ENCODE measurements at places on chromosomes 5 and 9.

DNA sequence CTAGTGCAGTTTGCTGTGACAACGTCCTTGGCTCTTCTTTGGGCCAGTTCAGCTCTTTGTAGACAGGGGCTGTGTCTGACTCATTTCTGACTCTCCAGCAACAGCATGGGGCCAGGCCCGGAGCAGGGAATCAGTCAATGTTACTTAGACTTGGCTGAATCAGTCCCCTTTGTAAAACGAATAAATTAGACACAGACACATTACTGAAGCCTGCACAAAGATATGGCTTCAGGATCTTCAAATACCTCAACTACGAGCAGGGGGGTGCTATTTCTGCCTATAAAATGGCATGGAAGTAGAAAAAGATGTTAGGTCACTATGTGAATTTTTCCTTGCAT is 204.7 kb downstream of the TTLL11 start:
- DNase-seq: no peak

DNA sequence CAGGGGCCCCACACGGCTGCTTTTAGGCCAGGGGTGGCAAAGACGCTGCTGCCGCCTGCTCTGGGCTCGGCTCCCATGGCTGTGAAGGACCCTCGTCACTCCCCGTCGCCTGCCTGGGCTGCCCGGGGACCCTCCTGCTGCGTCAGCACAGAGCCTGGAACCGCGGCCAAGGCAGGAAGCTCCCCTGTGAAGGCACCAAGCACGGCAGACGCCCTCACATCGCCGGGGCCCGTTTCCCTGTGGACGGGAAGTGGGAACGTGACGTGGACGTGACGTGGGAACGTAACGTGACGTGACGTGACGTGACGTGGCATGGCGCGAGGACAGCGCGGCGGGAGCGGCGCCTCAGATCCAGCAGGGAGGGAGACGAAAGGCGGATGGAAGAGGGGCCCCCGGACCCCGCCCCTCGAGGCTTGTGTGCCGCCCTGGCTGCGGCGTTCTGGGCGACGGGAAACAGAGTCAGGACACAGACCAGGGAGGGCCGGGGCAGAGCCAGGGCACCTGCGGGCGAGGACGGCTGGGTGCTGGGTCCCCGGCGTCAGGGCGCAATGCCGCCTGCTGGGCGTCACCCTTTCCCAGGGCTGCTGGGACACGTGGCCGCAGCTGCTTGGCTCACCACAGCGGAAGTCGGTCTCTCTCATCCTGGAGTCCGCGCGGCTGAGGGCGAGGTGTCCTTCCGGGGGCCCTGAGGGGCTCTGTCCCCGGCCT is 53.1 kb downstream of the MRPL36 start:
- DNase-seq: no peak

GRCh38 chr9:24095246-24095645 is 269.2 kb upstream of the ELAVL2 start:
- no peak for DNase-seq

GRCh38 chr5:25754895-25755294 is 1110.1 kb upstream of the CDH10 start:
- DNase-seq: no peak

DNA sequence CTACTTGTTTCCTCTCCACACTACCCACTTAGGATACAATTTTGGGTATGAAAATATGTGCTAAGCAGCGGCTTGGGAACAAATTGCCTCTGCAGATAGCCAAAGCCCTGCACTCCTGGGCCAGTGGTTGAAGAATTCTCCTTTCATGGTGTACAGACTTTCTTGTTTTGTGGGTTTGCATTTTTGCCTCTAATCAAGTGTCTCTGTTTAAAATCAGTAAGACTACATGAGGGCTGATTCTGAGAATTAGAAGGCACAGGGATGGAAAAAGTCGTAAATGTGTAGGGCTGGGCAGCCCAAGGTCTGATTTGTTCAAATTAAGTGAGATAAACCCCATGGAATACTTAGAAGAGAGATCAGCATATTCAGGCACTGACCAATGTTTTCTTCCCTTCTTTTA is 103.7 kb upstream of the CD180 start:
- DNase-seq: no peak

GRCh38 chr5:32304622-32305021 is 8.1 kb downstream of the MTMR12 start:
- DNase-seq: no peak

DNA sequence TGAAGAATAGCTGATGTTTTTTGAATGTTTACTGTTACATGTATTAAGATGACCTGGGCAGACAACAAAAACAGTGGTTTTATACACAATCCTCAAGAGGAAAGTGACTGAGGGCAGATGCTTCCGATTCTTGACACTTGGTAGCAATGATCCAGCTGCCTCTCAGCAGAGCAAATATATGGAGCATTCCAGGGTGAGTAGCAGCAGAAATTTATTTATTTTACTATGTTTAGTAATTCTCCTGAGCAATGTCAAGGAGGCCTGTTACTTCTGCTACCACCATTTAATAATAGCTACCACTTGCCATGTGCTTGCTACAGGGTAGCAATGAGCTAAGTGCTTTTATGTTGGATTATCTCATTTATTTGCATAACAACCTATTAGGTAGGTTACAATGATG is 69.1 kb upstream of the NR3C1 start:
- DNase-seq: no peak

DNA sequence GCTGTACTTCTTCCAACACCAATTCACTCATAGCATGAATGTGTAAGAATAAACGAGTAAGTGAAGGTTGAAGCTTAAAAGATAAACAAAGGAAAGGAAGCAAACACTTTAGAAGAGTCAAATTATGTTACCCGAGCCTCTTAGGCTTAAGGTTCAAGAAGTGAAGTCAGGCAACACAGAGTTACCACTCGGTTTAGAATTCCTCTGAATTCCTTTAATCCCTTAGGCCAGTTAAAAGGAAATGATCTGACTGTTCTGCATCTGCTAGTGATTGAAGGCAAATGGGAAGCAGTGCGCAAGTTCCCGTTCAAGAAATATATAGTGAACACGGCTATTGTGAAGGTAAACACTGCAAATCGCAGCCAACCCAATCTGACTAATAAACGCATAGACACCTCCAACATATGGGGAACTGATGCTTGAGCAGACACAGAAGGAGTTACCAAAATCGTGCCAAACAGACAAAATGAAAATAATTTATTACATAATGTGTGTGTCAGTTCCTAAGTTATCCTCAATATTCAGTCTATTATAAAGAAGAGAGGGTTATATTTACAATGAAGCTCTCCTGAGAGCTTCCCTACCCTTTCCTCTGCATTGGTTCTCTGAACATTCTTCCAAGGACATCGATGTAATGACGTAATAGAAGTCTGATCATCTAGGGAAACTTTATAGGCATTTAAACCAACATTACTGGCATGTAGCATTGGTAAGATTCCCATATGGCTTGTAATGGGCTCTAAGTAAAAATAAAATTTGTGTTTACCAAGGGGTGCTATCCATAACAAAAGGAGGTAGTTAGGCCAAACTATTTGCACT is 837.1 kb upstream of the ZNF608 start:
- DNase-seq: no peak

DNA sequence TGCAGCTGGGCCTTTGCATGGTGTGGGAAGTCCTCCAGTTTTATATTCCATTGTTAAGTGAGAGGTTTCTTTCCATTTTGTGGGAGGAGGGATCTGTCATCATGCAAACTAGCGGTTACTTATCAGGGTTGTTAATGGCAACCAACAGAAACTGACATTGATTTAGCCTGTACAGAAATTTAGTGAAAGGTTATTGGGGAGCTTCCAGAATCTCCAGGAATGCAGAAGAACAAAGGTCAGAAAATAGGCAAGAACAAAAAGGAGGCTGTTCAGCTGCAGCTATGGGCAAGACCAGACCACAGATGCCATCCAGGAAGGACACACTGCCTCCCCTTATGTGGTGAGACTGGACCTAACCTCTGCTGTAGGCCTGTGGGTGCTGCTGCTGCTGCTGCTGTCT is 395.8 kb downstream of the KDM4C start:
- no peak for DNase-seq

DNA sequence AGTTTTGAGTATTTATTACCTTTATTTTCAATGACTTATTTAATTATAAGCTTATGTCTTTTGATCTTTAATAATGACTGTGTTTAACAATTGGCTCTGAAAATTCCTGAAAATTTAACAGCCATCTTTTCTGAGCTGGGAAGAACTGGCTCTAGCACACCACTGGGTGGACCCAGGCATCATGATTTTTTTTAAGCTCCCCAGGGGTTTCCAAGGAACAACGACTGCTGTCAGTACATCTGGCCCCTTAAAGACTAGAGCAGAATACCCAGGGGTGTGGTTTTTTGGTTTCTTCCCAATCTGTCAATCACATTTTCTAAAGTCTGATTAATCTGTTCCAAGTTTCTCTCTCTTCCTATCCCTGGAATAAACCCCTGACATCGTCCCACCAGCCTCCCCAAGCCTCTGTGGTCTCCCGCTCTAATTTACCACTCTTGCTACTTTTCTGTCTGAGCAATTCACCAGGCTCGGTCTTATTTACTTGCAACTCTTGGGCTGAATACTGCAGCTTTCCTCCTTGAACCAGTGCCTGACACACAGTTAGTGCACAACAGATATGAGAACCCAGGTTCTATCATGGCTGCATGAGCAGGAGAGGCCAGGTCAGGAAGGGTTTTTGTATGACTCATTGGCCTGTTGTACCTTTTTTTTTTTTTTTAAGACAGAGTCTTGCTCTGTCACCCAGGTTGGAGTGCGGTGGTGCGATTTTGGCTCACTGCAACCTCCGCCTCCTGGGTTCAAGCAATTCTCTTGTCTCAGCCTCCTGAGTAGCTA is 321.9 kb downstream of the ZSWIM6 start:
- no peak for DNase-seq

GRCh38 chr9:89008744-89009545 is 17.7 kb downstream of the S1PR3 start:
- no peak for DNase-seq

- no peak for DNase-seq
These were observed 6.2 kb downstream of the NEK6 start for GRCh38 chr9:124263800-124264426.

DNA sequence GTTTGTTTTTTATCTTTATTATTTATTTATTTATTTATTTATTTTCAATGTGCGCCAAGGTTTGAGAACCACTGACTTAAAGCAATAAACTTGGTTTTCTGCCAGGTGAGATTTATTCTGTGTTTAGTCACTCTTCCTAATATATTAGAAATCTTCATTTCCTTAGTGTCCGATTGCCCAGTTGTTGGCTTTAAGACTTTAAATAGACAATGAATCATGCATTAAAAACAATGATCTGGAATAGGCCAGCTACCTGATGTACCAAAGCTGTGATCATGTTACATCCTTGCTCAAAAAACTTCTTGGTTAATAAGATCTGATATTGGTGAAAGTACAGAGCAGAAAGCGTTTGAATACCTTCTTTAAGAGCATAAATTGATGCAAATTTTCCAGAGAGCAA is 52.1 kb upstream of the ERBIN start:
- no peak for DNase-seq

GRCh38 chr9:77981907-77982306 is 49.7 kb downstream of the GNAQ start:
- DNase-seq: no peak

- no peak for DNase-seq
These were observed 17.1 kb downstream of the FBXO10 start for GRCh38 chr9:37559125-37559524.

DNA sequence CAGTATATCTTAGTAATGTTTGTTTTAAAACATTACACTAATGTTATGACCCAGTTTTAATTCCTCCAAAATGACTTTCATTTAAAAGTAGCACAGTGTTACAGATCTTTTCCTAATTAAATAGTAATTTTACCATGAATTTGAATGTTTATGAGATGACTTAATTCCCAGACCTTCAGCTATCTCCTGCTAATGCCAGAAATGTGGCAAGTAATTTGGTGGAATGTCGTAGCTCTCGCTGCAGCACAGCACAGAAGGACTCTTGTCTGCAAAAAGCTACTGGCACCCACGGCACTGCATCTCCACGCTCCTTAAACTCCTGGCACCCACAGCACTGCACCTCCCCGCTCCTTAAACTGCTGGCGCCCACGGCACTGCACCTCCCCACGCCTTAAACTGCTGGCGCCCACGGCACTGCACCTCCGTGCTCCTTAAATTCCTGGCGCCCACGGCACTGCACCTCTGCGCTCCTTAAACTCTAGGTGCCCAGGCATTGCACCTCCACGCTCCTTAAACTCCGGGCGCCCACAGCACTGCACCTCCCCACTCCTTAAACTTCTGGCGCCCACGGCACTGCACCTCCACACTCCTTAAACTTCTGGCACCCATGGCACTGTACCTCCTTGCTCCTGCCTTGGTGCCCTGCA is 163.1 kb downstream of the CDK5RAP2 start:
- no peak for DNase-seq

- DNase-seq: no peak
These were observed 342.2 kb downstream of the TRIM32 start for GRCh38 chr9:117029341-117029740.

DNA sequence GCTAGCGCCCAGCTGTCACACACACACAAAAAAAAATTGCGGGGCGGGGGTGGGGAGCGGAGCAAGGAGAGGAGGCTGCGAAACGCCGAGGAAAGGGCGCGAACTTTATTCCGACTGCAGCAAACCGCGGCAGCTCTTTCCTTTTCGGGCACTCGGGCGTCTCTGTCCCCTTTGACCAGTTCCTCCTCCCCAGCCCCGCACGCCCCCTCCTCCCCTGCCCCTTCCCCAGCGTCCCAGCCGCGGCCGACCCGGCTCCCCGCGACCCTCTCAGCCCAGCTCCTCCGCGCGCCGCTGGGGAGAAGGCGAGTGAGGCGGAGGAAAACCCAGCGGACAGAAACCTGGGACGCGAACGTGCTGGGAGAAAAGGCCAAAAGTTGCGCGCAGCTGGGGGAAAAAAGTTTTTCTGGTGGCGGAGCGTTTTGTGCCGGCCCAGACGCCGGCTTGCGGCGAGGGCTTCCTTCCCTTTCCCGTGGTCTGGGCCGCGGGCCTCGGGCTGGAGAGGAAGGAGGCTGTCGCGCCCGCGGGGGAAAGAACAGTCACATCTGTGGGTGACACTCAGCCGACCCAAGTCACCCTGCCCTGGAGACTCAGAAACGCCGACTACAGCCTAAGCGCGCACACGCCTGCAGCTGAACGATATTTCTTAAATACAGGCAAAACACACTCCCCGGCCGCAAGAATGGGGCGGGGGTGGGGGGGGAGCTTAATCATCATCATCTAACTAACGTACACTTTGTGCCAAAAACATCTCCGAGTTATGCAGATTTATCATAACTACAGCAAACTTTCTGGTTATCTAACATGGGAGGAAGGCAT is 1.1 kb upstream of the BNC2 start:
- peak; percentile 21 for DNase-seq

DNA sequence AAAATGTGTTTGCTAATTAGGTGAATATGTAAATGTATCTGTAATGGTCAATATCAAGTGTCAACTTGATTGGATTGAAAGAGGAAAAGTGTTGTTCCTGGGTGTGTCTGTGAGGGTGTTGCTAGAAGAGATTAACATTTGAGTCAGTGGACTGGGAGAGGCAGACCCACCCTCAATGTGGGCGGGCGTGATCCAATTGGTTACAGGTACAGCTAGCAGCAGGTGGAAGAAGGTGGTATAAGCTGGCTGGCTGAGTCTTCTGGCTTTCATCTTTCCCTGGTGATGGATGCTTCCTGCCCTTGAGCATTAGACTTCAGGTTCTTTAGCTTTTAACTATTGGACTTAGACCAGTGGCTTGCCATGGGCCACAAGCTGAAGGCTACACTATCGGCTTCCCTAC is 779.0 kb upstream of the CTNND2 start:
- no peak for DNase-seq

GRCh38 chr5:171747061-171747859 is 38.4 kb upstream of the SMIM23 start:
- DNase-seq: no peak
